Mucosa of descending colon (tissue), 3 donors: ENCODE measurements at places on chromosomes 1 and 21.

- peak; percentile 16 for DNase-seq
Observed at GRCh38 chr1:228345201-228345930, 61.3 kb downstream of the TRIM11 start.

- no peak for DNase-seq
Observed at GRCh38 chr1:98232678-98233077, 311.8 kb upstream of the DPYD start.

GRCh38 chr1:87230501-87230900, 98.2 kb upstream of the LMO4 start:
- DNase-seq = no peak

DNA sequence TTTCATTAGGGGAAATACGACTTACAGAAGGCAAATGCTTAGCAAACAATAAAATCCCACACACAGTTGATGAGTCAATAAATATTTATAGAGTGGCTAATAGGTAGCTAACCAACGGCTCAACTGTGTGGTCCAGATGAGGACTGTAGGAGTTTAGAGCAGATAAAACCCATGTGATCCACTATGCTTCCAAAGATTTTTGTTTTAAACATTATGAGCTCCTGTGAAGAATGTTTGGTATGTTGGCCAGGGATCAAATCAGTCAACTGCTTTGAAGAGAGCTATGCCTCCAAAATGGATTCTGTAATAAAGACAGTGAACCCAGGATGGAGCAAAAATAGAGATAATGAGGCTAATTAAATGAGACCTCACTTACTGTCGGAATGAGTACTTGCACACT, 72.3 kb upstream of the COL11A1 start:
- DNase-seq = no peak

DNA sequence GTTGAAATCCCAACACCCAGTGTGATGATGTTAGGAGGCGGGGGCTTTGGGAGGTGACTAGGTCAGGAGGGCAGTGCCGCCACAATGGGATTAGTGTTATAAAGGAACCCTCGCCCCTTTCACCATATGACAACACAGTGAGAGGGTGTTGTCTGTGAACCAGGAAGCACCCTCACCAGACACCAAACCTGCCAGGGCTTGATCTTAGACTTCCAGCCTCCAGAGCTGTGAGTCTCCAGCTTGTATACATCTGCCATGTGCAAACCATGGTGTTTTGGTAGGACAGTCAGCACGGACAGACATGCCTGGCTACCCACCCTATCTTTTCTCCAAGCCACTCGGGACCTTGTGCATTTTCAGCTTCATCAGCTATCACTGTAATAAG, 4.0 kb downstream of the TRIM11 start:
- DNase-seq = no peak

GRCh38 chr21:16837721-16838120, 675.1 kb upstream of the CXADR start:
- DNase-seq = no peak

DNA sequence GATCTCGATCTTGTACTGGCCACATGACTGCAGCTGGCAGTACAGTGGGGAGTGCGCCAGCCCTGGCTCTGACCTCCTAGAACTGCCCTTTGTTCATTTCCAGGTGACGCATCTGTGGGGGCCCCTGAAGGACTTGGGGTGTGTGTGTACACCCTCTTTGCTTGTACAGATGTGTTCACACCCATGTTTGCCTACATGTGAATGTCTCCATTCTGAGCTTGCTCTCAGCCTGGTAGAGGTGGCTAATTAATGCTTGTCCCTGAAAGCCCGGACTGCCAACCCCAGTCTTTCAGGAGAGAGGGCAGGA, 19.8 kb downstream of the TNFRSF1B start:
- DNase-seq = no peak

- DNase-seq = no peak
Observed at GRCh38 chr1:3652548-3653285, 401 bp downstream of the TP73 start.

- DNase-seq = peak; percentile 29
Observed at GRCh38 chr1:160092366-160093068, 5.9 kb downstream of the IGSF8 start.

DNA sequence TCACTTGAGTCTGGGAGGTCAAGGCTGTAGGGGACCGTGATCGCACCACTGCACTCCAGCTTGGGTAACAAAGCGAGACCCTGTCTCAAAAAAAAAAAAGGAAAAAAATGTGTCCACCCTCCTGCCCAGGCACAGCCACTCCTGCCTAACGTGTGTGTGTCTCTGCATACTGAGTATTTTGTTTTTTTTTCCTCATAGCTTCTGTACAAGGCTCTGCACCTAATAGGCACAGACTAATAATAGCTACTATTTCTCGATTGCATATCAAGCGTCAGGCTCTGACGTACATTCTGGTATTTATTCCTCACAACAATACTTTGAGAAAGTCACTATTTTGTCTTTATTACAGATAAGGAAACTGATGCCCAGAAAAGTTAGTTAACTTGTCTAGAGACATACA, 5.0 kb downstream of the PTGFRN start:
- DNase-seq = no peak

DNA sequence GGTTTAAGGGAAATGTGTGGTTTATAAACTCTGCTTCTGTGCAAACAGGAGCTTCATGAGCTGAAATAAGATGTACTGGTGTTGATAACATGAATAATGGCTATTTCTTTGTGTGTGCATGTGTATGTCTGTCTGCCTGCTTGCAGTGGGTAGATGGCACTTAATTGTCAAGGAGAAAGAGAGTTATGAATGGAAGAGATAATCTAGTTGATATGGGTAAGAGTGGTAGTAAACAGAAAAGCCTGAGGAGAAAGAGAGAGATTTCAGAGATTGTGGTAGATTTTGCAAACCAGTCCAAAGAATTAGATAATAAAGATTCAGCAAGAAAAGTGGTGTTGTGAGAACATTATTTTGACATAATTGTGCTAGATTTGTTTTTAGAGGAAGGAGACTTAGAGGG, 7.7 kb downstream of the SUCO start:
- DNase-seq = no peak

- DNase-seq = peak; percentile 81
Observed at GRCh38 chr21:42317341-42317741, 2.1 kb upstream of the TFF3 start.

- DNase-seq = no peak
Observed at GRCh38 chr1:31434979-31435378, 22.0 kb downstream of the SERINC2 start.

DNA sequence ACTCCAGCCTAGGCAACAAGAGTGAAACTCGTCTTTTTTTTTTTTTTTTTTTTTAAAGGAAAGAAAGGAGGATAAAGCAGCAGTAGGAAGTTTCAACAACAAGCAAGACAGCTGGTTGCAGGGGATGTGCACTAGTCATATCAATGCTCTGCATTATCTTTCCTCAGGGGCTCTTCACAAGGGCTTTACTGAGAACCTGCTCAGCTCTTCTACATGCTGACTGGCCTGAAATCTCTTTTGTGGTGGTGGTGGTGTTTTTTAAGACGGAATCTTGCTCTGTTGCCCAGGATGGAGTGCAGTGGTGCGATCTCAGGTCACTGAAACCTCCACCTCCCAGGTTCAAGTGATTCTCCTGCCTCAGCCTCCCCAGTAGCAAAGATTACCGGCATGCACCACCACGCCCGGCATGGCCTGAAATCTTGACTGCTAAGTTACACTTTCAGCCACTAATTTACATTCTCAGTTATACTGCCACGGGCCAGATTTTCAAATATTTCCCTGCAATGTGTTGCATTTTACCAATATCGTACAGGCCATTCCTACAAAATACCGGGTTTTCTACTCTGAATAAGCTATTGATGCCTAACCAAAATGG, 68.0 kb downstream of the PUM1 start:
- no peak for DNase-seq
